Activated CD8-positive, alpha-beta memory T cell treated with anti-CD3 and anti-CD28 coated beads, Interleukin-2, amount 50 U/mL, for 4 hours (primary cell): ENCODE measurements at places on chromosomes 5 and 9.

DNA sequence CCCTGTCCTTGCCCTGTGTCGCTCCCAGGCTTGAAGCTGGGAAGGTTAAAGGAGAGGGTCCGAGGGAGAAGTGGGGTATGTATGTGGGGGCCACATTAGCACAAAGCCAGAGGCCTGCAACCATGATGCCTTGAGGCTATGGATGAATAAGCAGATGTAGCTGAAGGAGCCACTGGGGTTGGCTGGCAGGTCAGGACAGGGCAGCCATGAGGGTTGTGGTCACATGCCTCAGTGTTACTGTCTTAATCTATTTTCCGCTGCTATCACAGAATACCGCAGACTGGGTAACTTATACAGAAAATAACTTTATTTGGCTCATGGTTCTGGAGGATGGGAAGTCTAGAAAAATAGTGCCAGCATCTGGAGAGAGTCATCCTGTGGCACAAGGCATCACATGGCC is 9.2 kb upstream of the GRHPR start:
- no peak for DNase-seq

GRCh38 chr5:109689740-109690241 is at the start of gene MAN2A1:
Gene MAN2A1, plus strand, starts transcription at chr5:109689927. Its CDS starts 491 bp downstream, at chr5:109690418.
- peak; percentile 82 for DNase-seq

- no peak for DNase-seq
Observed at GRCh38 chr9:112891521-112891920, 845 bp upstream of the SLC46A2 start.

DNA sequence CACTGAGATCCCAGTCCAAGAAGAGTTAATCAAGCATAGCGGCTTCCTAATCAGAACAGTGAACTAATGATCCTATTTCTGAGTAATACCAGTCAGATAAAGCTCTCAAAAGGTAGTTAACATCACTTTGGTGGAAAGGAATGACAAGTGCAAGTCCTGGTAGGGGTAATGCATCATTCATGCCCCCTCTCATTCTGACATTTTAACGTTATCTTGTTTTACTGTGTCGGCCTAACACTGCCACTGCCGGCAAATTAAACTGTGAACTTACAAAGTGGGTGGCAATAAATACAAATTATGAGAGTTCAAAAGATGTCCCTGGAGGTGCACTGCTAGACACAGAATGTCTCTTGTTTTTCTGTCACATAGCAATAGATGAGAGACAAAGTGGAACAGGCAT is 131.6 kb downstream of the EBF1 start:
- no peak for DNase-seq

DNA sequence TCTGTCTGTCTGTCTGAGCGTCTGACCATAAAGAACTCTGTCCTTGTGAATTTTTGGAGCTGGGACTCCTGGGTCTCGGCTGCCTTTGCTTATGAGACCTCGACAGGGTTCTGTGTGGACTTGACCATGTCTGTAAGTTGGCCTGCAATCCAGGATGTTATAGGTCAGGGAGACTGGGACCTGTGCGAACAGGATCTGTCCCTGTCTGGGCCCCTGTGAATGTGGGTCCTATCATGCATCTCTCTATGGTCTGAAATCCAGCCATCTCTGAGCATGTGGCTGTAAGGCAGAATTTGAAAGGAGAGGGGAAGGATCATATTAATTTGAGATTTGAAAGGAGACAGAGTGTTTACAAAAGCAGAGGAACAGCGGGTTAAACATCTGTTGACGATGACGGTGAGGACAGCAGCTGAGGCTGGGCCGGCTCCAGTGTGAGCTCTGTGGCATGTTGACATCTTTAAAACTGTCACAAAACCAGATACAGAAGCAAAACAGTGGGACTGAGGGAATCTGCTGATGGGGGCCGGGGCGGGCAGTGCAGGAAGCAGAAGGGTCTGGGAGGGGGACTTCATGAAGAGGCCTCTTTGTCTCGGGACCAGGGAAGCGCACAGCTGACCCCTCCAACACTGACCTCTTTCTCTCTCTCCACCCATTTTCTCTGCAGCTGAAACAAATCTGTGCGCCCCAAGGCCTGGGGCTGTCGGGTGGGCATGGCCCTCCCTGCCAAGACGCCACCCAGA is 19.1 kb upstream of the MVB12B start:
- no peak for DNase-seq

- no peak for DNase-seq
Observed at GRCh38 chr5:110040178-110040577, 350.5 kb downstream of the MAN2A1 start.

- DNase-seq, result no peak
Observed at GRCh38 chr9:83433846-83434245, 104.4 kb downstream of the FRMD3 start.

DNA sequence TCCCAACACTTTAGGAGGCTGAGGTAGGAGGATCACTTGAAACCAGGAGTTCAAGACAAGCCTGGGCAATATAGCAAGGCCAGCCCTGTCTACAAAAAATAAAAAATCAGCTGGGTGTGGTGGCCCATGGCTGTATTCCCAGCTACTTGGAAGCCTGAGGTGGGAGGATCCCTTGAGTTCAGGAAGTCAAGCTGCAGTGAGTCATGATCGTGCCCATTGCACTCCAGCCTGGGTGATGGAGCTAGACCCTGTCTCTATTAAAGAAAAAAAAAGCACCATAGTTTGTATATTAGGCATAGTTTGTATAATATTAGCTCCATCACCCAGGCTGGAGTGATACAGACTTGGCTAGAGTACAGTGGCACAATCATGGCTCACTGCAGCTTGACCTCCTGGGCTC is 9.6 kb upstream of the NME5 start:
- no peak for DNase-seq

- no peak for DNase-seq
Observed at GRCh38 chr9:26131886-26132285, 453.6 kb upstream of the TUSC1 start.

GRCh38 chr5:31208043-31208442 is 14.6 kb downstream of the CDH6 start:
- no peak for DNase-seq

- DNase-seq, result no peak
Observed at GRCh38 chr5:67971971-67972821, 243.4 kb upstream of the PIK3R1 start.

DNA sequence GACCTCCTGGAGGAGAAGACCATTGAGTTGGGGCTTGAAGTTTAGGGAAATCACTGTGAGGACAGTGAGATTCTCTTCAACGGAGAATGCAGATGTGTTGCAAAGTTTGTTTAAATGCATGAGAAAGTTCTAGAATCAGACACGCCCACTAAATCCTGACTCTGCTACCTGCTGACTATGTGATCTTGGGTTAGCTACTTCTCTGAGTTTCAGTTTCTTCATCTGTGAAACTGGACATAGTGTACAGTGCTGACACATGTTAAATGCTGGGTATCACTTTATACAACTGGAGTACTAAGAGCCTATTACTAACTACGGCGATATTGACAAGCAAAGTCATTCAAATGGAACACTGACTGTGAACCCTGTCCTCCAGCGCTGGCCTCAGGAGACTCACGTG is 255.5 kb downstream of the HSPA4 start:
- DNase-seq, result no peak

GRCh38 chr5:145936401-145937131 is at the start of gene SH3RF2:
Gene SH3RF2, plus strand, starts transcription at chr5:145936578. Its CDS starts 1,351 bp downstream, at chr5:145937929.
- DNase-seq, result no peak

GRCh38 chr9:114701988-114702387 is 20.0 kb upstream of the TEX48 start:
- no peak for DNase-seq
